Putamen (tissue), 1 donor: ENCODE measurements at places on chromosomes 7 and 10.
A peak's percentile ranks its signal among the peaks of the same experiment; 100 is the strongest.

DNA sequence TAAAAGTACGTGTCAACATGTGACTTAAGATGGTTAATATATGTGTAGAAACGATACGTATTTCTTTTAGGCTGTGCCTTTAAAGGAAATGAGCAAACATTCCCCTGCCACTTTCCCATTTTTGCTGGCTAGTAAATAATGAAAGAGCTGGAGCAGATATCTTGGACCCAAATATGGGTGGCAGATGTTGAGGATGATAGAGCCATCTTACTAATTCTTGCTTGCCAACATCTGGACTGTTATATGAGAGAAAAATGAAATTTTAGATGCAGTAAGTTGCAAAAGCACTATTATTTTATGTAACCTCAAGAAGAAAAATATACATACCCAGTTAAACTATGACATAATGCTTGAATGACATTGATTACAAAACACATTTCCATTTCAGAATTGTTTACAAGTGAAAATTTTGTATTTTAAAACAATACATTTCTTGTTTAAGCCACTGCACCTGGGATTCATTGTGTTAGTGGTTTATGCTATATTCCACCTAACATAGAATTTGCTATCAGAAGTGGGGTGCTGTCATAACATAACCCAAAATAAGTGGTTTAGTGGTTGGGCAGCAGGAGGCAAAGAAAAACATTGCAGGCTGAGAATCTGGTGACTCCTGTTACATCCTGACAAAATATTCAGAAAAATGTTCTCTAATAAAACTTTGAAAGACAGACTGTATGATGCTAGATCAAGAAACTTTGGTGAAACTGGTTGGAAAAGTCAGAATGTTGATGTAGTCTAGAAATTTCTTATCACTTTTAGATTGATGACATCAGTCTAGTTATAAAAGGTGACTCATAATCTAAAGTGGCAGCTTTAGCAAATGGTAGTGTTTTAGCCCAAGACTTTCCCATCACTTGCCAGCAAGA, 305.0 kb downstream of the PTEN start:
- DNase-seq, result no peak

GRCh38 chr10:113335592-113335991, 217.3 kb upstream of the HABP2 start:
- no peak for DNase-seq

DNA sequence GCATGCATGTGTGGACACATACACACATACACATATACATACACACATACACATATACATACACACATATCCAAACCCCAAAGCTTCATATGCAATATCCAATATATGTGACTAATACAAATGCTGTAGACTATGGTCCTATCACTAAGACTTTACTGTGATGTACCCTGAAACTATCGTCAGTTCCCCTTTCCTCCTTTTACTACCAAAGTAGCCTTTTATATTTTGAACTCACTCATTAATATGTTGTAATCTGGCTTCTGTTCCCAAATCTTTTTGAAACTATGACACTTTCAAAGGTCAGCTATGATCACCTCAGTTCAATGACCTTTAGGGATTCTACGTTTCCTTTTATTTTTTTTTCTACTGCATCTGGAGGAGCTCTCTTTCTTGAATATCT, 64.8 kb upstream of the TFEC start:
- no peak for DNase-seq

DNA sequence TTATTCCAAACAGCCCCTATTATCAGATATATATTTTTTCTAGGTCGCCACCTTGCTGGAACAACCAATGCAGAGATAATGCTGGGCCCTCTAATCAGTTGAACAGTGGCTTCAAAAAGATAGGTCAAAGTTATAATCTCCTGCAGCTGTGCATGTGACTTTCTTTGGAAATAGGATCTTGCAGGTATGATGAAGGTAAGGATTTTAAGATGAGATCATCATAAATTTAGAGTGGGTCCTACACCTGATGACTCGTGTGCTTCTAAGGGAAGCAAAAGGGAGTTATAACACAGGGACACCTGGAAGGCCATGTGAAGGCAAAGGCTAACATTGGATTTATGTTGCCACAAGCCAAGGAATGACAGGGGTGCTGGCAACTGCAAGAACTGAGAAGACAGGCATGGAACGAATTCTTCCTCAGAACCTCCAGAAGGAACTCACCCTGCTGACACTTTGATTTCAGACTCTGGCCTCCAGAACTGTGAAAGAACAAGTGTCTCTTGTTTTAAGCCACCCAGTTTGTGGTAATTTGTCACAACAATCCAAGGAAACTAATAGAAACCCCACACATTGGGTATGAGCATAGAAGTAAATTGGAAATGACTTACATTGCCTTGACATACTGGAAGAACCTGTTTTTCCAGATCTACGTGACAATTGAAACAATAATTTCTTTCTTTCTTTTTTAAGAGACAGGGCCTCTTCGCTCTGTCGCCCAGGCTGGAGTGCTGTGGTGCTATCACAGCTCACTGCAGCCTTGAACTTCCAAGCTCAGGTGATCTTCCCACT, 34.4 kb downstream of the CCDC71L start:
- no peak for DNase-seq

- DNase-seq, result no peak
These were observed 30.7 kb upstream of the ADCY1 start for GRCh38 chr7:45543473-45543872.

DNA sequence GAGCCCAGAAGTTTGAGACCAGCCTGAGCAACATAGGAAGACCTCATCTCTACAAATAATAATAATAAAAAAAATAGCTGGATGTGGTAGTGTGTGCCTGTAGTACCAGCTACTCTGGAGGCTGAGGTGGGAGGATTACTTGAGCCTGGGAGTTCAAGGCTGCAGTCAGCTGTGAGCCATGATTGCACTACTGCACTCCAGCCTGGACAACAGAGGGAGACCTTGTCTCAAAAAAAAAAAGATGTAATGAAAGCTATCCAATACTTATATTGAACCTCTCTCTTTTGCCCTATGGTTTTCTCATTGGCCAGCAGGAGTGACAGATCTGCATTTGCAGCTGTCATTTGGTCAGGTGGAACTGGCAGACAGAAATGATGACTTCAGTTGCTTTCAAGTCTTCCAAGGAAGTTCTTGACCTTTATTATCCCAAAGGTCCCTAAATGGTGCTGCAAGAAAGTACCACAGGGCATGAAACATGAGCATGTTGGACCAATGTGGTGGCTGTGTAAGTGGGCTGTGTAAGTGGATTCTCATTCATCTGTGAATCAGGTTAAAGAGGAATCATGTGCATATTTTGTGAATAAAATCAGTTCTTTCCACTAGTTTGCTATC, 99.4 kb downstream of the CALD1 start:
- DNase-seq, result no peak

GRCh38 chr7:122588621-122589020, 110.3 kb downstream of the RNF133 start:
- DNase-seq, result no peak

- no peak for DNase-seq
These were observed 26.4 kb downstream of the PARP12 start for GRCh38 chr7:140036224-140036962.

- DNase-seq, result no peak
These were observed 312.0 kb downstream of the RNLS start for GRCh38 chr10:88270871-88271713.

DNA sequence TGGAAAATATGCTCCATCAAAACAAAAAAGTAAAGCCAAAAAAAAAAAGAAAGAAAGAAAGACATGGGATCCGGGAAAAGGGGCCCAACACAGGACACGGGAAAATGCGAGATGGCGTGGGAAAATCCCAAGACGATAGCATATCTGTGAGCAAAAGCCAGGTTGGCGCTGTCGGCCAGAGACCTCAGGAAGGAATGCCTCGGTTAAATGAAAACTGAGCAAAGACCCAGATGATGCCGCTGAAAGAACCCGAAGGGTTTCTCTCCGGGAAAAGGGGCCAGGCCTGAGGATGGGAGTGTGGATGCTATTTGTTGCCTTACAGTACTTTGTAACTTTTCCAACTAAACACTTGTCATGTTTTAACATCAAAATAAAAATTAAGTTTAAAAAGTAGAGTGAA, 49.5 kb upstream of the PPP2R2D start:
- DNase-seq, result no peak

GRCh38 chr7:121494516-121494915, 98.4 kb upstream of the FAM3C start:
- no peak for DNase-seq

DNA sequence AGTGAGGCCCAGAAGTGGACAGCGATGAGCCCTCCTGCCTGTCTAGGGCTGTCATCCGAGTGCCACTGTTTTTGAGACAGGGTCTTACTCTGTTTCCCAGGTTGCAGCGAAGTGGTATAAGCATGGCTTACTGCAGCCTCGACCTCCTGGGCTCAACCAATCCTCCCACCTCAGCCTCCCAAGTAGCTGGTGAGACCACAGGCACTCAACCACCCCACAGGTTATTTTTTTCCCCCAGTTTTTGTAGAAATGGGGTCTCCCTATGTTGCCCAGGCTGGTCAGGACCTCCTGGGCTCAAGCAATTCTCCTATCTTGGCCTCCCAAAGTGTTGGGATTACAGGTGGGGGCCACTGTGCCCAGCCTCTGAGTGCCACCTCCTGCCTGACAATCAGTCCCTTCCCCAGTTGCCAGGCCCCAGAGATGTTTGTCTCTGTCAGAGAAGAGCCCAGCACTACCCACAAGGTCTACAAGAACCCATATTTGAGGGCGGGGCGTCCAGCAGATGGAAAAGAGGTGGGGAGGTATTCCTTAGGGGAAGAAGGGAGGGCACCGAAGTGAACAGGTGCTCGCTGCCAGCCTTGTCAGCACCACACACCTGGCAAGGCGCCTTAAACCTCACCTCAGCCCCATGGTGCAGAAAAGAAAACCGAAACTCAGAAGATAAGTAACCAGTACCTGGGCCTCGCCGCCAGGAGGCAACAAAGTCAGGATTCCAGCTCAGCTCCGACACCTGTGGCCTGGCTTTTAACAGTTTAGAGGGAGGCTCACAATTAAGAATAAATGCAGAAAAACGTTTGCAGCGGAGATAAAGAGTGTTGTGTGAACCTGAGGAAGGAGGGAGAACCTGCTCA, 77.4 kb upstream of the ANLN start:
- no peak for DNase-seq

- no peak for DNase-seq
These were observed 985 bp upstream of the ETV1 start for GRCh38 chr7:13990319-13990983.

DNA sequence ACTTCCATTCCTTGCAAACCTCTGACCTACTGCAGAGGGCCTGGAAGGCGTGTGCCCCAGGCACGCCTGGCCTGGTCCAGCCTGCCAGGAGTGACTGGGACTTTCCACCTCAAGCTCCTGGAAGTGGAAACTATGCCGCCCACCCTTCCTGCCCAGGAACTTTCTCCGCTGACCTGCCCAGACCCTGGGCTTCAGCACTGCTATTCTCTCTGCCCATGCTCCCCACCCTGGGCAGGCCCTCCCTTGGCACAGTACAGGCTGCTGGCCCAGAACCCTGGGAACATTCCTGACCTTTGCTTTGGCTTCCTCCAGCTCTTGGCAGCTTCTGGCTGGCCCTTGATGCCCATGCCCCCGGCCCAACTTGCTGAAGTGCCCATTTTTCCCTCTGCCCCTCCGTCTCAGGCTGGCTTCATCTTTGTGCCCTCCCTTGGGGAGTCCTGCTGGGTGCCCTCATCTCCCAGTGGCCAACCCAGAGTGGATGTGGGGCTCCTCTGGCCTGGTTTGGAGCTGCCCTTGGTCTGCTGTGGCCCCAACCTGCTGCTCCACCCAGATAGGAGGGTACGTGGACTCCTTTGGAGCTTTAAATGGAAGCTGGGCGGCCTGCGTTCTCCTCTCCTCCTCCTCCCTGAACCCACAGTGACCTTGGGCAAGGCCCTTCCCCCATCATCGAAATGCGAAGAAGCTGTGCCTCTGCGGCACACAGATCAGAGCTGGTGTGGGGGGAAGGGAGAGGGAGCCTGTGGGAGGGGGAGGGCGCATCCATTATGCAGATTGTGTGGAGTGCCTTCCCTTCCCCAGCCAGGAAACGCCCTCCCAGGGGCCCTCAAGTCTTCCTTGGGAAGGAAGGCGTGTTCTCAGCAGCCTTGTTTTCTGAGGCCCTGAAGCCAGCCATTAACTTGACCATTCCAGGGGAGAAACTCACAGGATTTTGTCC, 3.4 kb downstream of the MMRN2 start:
- peak; percentile 56 for DNase-seq

DNA sequence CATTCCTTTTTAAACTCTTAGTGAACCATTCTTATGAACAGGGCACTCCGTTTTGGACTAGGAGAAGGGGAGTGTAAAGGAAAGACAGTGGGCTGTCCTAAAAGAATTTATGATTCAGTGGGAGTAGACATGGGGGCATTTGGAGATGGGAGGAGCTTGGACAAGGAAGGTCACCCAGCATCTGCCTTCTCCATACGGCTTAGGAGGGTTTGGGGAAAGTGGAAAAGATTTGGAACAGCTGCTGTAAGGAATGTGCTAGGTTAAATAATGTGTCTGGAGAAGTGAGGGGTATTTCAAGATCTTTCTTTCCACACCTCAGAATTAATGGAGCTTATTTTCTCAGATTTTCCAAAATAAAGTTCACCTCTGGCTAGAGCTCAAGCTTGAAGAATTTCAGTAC, 24.0 kb downstream of the SLC35G1 start:
- DNase-seq, result no peak

- no peak for DNase-seq
These were observed 27.1 kb upstream of the SLC35B4 start for GRCh38 chr7:134343796-134344195.

DNA sequence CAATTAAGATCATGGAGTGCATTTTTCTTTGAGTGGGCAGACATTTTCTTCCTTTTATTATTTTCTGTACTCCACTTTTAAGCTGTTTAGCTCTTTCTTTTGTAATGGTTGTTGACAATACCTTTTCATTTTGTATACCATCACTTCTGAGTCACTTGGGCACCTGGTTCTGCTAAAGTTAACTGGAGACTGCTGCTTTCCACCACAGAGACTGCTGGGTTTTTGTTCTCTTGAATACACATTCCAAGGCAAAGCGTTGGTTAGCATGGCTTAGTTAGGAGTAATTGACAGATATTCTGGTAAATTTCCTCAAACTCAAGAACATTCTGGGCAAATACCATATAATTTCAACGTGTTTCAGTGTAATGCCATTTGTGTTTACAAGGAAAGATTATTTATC, 541.9 kb upstream of the CELF2 start:
- DNase-seq, result no peak

- DNase-seq, result peak; percentile 89
These were observed 40.4 kb downstream of the KCTD7 start for GRCh38 chr7:66669088-66669487.
